ENCODE measurements at places on chromosomes 2 and 18.

GRCh38 chr2:104850361-104851290, 3.3 kb upstream of the POU3F3 start:
- DNase-seq, result no peak

DNA sequence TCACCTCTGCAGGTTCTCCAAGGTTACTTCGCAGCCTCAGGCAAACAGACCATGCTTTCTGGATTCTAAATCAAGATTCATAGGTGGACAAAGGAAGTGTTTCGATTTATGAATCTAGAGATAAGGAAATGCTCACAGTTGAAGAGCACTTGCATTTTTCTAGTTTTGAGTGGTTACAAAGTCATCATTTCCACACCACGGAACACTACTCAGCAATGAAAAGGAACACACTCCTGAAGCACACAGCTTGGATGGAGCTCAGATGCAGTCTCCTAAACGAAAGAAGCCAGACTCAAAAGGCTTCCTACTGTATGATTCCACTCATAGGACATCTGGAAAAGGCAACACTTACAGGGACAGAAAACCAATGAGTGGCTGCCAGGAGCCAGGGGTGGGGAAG, 31.7 kb downstream of the SDC1 start:
- DNase-seq, result no peak

DNA sequence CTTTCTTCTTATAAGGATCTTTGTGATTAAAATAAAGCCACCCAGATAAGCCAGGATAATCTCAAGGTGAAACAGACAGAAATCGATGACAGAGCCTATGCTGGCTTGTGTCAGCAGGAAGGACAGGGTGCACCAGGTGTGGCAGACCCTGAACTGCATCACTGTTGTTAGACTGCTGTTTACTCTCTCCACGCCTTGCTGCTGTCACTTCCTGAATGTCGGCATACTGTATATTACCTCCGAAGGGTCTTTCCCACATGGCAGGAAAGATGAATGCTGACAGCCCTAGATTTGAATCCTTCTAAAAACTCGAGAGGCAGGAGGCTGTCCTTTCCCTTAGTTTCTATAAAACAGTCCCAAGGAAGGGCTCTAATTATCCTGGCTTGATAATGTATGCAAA, 18.9 kb upstream of the TMEM163 start:
- DNase-seq, result no peak

- DNase-seq, result no peak
These were observed 27.9 kb downstream of the COL3A1 start for GRCh38 chr2:189002079-189002478.

- no peak for DNase-seq
These were observed 73.3 kb downstream of the PIK3C3 start for GRCh38 chr18:42028247-42028832.

DNA sequence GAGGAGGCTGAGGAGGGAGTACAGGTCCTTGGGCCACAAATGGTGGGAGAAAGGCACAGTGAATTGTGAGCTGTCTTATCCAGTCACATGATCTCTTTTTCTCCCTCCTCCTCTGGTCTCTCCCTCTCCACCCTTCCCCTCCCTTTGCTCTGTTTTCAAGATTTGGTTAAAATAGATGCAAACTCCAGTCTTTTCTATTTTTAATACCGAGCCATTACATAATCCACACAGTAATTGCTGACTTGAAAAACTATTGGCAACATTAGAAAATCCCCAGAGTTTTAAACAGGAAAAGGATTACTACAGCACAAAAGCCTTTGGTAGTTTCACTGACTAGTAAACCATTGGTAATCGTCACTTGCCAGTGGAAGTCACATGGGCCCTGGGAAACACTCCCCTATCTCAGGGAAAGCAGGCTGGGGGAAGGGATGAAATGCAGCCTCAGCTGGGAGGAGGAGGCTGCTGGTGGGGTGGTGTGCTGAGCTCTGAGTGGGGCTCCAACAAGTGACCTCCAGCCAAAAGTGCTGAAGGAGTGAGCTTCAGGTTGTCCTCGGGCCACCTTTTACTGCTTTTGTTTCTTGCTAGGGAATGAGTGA, 57.4 kb upstream of the PCBP1 start:
- DNase-seq, result no peak

DNA sequence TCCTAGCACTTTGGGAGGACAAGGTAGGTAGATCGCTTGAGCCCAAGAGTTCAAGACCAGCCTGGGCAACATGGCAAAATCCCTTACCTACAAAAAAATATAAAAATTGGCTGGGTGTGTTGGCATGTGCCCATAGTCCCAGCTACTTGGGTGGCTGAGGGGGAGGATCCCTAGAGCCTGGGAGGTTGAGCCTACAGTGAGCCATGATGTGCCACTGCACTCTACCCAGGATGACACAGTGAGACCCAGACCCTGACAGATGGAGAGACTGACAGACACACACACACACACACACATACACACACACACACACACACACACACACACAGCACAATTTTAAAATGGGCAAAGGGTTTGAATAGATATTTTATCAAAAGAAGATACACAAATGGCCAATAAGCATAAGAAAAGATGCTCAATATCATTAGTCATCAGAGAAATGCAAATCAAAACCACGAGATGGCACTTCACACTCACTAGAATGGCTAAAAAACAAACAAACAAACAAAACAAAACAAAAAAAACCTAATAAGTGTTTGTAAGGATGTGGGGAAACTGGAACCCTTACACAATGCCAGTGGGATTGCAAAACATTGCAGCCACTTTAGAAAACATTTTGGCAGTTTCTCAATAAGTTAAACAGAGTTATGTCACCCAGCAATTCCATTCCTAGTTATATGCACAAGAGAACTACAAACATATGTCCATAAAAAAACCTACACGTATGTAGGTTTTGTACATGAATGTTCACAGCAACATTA, 42.3 kb downstream of the BAZ2B start:
- peak; percentile 69 for DNase-seq

DNA sequence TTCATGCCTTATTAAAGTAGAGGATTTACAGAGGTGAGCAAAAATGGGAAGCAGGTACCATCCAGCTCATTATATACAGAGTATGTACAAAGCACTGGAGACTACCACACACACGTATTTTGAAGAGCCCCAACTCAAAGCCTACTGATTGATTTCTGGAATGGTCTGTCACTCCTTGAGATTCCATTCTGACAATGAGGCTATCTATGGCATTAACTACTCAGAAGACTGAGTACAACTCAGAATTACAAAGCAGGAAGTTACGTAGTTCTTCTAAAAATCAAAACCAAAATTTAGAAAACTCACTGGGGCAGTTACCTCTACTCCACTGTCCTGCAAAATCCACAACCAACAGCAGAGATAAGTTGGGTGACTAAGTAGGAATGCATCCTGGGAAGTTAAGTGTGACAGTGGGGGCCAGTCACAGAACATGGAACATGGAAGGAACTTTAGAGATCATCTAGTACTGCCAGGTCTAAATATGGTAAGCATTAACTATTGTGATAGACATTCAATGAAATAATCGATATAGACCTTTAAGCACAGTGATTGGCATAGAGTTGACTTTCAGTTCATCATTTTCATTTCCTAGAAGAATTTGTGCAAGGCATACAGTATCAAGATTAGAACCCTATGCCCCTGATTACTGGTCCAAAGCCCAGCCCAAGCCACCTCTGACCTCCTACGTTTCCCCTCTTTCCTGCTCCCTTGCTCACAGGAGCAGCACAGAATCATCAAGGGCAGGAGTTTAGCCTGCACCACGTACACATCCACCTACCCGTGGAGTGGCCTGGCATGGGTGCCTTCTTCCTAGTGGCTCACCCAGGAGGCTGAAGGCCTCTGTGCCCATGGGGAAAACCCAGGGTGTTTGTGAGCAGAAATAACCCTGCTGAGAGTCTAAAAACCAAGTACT, 80.1 kb upstream of the FOSL2 start:
- no peak for DNase-seq

- DNase-seq, result no peak
These were observed 74.4 kb downstream of the ID2 start for GRCh38 chr2:8756230-8756629.

DNA sequence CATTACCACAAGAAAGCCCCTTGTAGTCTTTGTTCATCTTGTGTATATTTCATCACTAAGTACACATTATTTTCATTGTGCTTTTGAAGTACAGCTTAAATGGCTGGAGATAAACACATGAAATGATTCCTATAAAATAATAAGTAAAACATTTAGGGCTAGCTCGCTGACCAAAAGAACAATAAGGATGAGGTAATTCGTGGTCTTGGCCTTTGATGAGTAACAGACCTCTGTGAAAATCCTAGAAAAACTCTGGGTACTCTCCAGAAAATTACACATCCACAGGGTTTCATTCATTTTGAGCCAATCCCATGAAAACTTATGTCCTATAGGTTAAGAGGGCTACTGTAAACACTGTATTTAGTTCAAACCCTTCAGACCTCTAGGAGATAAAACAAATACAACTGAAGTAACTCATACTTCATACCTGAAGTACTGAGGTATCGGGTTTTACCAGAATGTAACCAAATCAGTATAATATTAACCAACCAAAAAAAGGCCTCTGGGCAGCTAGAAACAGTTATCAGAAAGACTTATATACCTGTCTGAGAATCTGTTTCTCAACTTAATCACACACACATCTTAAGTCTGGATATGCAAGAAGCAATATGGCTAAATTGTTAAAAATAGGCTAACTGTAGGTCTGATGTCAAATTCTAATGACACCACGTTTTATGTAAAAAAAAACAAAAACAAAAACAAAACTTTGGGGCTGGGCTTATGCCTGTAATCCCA, 31.0 kb downstream of the CFAP36 start:
- no peak for DNase-seq

DNA sequence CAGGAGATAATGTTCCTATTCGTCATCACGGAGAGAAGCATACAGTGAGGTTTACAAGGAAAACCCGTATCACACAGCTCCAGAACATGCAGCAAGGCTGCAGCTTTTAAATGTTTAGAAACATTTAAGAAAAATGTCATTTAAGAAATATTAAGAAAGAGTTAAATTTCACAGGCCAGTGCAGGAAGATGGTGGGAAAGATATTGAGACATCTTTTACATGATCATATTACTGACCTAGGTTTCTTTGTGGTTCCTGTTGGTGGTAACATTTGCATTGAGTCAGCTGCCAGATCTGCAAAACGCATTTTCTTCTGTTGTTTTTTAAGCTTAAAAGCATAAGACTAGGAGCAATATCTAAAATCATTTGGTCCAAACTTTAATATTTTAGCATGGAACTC, 44.9 kb downstream of the CPO start:
- DNase-seq, result peak; percentile 79

DNA sequence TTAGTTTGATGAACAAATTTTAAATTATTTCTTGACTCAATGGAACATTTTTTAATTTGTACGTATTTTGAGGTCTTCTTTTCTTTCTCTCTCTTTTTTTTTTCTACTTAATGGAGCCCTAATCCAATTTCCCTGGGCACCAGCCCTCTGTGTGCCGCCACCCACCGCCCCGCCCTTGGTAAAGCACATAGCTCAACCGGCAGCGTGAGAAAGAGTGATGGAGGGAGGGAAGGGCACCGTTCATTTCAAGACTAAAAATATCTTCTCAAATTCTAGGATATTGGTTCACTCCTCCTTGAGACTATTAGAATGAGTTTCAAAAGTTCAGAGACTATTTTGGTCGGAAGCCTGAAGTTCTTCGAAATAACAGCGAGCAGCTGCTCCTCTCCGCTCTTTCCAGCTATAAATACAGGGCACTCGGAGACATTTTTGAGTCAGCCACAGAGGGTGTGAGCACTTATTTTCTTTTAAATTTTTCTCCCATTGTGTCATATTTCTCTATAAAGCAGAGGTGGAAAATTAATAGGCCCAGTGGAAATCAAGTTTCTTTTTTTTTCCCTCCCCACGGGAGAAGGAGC, 731.7 kb upstream of the ID2 start:
- DNase-seq, result no peak

GRCh38 chr2:191051177-191051576, 37.2 kb upstream of the STAT1 start:
- DNase-seq, result no peak

DNA sequence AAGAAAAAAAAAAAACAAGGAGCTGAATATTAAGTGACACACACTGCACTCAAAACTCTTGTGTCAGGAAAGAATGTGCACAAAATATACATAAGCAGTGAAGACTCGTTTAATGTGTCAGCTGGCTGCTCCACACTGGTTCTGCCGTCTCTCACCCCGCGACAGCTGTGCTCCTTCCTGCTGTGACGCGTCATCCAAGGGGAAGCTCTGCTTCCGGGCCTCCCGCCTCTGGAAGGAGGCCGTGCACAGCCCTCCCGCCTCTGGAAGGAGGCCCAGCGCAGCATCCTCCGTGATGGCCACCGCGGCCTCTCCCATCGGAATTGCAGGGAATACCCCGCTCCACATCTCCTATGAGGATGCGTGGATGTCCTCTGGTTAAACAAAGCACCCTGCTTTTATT, 151.0 kb downstream of the HDAC4 start:
- no peak for DNase-seq

DNA sequence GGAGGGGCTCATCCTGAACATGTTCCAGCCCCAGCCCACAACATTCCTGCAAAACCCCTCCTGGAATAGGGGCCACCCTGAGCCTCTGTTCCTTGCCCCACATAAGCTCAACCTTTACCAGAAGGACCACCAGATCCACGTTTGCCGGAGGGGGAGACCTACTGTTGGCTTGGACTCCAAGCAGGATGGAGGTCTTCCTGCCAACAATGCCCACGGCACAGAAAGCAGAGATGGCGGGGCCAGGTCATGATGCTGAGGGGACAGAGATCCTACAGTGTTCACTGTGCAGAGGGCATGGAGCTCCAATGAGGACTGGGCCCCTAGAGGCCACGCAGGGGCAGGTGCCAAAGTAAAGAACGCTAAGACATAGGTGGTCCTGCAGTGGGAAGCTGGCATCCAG, 98.5 kb upstream of the RAB6C start:
- DNase-seq, result no peak

DNA sequence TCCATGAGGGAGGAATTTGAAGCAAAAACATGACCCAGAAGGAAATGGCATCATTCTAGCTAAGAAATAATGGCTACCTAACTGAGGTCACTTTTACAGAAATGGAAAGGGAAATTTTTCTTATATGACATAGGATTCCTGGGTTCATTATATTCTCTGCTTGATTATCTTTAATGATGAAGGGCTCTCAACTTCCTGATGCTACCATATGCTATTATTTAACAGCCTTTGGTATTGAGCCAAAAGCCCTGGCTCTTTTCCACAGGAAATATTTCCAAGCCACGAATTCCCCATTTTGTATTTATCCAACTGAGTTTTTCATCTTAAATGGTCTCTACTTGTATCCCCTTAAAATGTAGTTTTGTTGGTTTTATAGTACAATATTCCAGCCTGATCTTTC, 63.2 kb upstream of the NPAS2 start:
- DNase-seq, result no peak

GRCh38 chr18:71899707-71900472, 644.3 kb downstream of the CBLN2 start:
- DNase-seq, result no peak

GRCh38 chr2:232485757-232486557, 1.7 kb downstream of the ECEL1 start:
- DNase-seq, result no peak

GRCh38 chr2:170975127-170975942, 46.3 kb downstream of the GORASP2 start:
- DNase-seq, result no peak

GRCh38 chr2:182642328-182642727, 73.7 kb upstream of the DNAJC10 start:
- DNase-seq, result peak; percentile 14

- no peak for DNase-seq
These were observed 42.1 kb downstream of the ST6GAL2 start for GRCh38 chr2:106843910-106844250.

GRCh38 chr2:216653931-216654365, 20.7 kb downstream of the IGFBP2 start:
- DNase-seq, result no peak
